ENCODE measurements at places on chromosomes 4 and X.

DNA sequence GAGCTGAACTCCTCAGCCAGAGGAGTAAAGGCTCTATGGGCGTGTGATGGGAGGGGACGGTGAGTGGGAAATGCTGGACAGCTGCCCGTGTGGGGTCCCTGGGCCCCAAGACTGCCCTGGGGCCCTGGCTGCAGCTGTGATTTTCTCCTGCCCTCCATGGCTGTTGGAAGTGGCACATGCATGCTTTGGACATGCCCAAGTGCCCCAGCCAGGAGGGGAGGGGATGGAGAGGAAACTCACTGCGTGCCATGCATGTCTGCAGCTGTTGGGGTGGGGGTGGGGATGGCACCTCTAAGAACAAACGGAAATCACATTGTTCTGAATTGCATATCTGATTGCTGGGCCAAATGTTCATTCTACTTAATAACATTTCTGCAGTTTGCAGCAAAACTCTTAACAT lies 52.4 kb downstream of the MID2 start:
- DNase-seq = no peak

- DNase-seq = no peak
These were observed 368.0 kb downstream of the CCSER1 start for GRCh38 chr4:90495211-90495610.

DNA sequence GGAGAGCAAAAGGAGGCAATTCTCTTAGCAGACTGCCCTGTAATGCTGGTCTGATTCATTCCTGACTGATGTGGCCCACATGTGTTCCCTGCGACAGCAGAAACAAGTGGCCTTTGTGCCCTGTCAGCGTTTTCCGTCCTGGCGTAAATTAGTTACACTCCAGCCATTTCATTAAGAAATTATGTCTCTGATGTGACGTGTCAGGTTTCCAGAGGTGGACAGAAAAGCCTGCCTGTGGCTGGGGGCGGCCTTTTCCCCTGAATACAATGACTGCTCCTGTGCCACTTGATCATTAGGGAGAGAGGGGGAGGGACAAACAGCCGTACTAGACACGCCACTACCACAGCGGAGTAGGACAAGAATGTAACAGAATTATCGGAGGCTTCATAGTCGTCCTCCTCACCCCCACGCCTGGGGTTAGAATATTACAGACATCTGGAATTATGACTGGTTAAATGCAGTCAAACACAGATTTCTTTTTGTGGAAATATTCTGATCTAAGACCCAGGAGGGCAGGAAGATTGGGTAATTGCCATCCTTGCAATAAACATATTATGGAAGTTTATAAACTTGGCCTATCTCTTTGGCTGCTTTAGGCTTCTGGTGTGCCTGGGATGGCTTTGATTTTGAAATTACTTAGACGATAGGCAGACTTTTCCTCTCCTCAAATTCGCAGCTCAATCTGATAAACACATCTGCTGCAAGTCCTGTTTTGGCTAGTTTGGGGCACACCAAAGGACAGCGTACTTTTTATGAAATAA lies 146.2 kb upstream of the BCOR start:
- no peak for DNase-seq

DNA sequence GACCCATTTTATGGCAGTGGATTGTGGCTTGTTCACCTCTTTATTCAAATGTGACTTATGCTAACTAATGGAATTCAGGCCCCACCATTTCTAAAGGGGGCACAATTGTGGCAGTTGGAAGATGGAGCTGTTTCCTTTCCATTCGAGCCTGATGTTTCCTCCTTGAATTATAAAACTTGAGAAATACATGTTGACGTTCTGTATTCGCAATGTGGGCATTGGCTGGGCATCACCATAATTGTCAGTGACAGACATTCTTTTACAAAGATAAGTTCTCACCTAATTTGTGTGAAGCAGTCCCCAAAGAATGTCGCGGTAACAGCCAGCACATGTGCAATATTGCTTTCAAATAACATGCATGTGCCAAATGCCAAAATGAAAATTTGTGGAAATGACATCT lies 1070.2 kb upstream of the TENM3 start:
- DNase-seq = no peak
